ENCODE measurements at places on chromosomes 13 and 19. TPM values are rescaled to one million over a fixed set of nuclear protein-coding genes. Genes with fewer than 3 reads are reported as not detected.

The RB1 gene
- 58.1 TPM for total RNA-seq

DNA sequence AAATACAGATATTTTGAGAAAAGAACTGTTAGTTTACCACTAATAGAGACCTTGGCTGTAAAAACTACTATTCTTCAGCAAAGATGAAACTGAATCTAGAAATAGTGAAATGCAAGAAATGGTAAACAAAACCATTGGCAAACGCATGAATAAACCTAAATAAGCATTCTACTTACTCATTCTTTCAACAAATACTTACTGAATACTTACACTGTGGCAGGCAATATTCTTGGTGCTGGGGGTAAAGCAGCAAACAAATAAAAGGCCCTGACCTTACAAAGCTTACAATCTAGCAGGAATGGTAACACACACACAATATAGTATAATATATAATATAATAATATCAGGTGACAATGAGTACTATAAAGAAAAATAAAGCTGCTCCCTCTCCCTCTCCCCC is 38.7 kb downstream of the KATNAL1 start:
- no peak for DNase-seq

DNA sequence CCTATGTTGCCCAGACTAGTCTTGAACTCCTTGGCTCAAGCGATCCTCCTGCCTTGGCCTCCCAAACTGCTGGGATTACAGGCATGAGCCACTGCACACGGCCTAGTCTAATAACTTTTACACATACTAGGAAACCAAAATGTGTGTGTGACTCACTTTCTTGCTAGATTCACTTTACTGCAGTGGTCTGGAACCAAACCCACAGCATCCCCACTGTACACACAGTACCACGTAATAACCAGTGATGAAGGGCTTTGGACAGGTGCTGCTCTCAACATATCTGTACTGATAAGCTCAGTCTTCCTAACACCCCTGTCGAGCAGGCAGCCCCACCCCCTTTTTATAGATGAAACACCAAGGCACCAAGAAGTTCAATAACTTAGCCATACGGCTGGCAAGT is 5.1 kb downstream of the DNMT1 start:
- DNase-seq: peak; percentile 30

The WDR88 gene
- not detected for total RNA-seq

GRCh38 chr13:23644126-23644419 is 73.9 kb downstream of the TNFRSF19 start:
- no peak for DNase-seq

The C3 gene
- 2.1 TPM for total RNA-seq

All from myocyte (in vitro differentiated cells).